Stimulated activated CD4-positive, alpha-beta T cell treated with anti-CD3 and anti-CD28 coated beads, TNF-alpha, amount 100 ng/mL, for 24 hours (primary cell): ENCODE measurements at places on chromosomes 11 and 22.

DNA sequence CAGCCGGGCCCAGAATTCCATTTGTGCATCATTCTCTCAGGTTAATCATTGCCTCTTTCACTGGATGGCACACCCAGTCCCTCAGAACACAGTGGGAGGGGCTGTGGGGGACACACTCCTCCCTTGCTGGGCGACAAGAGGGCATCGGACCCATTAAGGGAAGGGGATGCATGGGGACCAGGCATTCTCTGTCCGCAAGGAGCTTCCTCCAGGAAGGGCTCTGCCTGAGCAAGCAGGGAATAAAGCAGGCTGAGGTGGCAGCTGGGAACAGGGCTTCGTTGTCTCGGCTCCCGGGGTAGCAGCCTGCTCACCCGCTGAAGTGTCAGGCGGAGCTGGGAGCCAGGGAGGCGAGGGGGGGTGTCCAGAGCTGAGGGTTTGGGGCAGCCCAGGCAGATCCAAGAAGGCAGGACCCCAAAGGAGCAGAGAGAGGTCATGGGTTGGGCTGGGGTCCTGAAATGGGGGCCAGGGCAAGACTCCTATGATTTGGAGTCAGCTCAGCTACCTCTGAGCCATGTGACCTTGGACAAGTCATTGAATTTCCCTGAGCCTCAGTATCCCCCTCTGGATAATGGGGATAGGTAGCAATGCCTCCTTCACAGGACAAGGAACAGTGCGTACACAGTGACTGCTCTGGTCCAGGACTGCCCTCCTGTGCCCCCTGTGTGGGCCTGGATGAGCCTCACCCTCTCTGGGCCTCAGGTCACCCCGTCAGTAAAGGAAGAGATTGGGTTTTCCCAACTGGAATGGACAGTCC lies 1.4 kb downstream of the GAL3ST1 start:
- DNase-seq = no peak

- DNase-seq = no peak
These were observed 38.4 kb downstream of the CECR2 start for GRCh38 chr22:17407643-17408042.

DNA sequence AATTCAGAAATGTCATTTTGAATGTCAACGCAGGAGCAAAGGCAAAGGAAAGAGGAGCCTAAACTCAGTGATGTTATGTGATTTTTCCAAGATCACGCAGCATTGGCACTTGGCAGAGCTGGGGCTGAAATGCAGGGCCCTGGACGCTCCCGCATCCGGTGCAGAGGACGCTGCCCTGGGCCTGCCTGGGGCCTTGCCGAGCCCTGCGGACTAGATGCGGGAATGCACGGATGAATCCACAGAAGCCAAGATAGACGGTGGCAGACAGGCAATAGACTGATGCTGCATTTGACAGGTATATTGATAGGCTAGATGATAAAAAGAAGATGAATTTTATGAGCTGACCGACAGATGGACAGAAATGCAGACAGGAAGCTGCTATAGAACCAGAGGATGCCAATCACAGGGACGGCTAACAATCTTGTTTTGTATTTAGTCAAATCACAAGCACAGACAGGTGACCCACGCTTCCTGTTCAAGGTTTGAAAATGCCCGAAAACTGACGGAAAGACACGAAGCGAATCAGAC lies 696 bp upstream of the MARK2 start:
- DNase-seq = no peak

GRCh38 chr11:1924646-1925372 lies 5.3 kb downstream of the TNNT3 start:
- DNase-seq = no peak

GRCh38 chr22:37999640-38000272 lies 15.4 kb upstream of the SOX10 start:
- no peak for DNase-seq

GRCh38 chr22:45478108-45478771 lies 24.4 kb upstream of the FBLN1 start:
- no peak for DNase-seq

DNA sequence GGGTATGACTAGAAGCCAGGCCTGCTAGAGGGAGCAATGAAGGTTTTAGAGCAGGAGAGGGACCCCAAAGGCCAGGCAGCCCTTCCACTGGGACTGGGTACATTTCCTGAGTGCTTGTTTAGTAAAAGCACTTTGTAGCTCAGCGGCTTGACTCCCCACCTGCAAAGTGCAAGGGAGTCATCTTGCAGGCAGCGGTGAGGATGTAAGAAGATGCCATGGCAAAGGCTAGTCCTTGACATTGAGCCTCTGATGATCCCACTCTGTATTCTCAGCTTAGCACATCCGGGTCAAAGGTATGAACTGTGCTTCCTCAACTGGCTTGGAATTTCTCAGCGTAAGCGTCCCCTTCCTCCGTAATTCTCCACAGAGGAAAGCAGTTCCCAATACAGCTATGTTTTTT lies 3.1 kb upstream of the UBE2L3 start:
- no peak for DNase-seq

- no peak for DNase-seq
These were observed 72.7 kb upstream of the AKIP1 start for GRCh38 chr11:8838248-8838647.

DNA sequence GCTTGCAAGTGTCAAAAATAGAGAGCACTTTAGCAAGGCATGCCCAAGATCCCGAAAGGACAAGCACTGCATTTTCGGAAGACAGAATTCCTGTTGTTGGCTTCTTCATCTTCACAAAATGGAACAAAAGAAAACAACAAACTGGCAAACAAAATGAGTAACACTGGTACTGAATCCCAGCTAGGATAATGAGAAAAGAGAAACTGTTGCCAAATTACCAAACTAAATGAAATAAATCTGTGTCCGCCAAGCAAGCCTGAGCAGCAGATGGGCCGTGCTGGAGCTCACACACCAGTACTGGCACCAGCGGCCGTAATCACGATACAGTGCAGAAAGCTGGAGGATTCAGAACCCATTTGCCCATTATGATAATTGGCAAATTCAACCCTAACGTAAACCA lies 30.6 kb downstream of the TUB start:
- no peak for DNase-seq

- DNase-seq = no peak
These were observed 19.4 kb downstream of the LRRC74B start for GRCh38 chr22:21064917-21065864.

GRCh38 chr11:130872513-130872912 lies 43.8 kb downstream of the SNX19 start:
- no peak for DNase-seq

GRCh38 chr22:47220752-47221151 lies 458.3 kb downstream of the TBC1D22A start:
- no peak for DNase-seq

DNA sequence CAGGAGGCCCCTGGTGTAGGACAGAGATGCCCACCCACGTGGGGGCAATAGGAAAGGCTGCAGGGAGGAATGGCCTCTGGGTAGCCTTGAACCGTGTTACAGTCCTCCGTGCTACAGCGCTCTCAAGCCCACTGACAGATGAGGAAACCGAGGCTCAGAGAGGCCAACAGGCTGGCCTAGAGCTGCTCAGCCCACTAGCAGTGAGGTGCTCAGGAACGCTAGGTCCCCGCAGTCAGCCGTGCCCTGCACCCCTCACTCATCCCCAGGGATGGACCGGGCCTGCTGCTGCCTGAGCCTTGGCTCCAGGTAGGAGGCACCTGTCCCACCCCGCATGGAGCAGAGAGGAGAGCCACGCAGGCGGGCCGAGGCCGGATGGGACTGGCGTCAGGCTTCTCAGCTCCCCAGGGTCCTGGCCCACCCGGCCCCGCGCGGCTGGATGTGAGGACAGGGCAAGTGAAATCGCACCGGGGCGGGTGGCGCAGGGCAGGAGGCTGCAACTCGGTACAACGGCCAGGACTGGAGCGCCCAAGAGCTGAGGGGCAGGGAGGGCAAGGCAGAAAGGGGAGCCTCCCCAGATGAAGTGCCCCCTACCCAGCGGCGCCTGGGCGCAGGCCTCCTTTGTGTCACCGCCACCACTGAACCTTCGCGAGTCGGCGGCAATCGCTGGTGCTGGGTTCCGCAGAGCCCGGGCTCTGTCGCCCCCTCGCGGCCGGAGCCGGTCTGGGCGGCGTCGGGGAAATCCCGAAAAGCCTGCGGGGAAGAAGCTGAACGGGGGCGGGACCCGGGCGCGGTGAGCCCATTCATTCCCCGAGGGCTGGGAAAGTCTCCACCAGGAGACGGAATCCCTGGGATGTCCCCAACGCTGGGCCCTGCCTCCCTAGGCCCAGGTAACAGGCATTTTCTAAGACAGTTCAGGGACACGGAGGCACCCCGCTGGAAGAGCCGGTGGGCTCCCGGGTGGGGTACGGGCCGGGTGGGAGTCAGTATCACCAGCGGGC lies 8.4 kb upstream of the SLC2A11 start:
- peak; percentile 85 for DNase-seq

GRCh38 chr11:6397156-6397555 lies 6.9 kb downstream of the SMPD1 start:
- no peak for DNase-seq

DNA sequence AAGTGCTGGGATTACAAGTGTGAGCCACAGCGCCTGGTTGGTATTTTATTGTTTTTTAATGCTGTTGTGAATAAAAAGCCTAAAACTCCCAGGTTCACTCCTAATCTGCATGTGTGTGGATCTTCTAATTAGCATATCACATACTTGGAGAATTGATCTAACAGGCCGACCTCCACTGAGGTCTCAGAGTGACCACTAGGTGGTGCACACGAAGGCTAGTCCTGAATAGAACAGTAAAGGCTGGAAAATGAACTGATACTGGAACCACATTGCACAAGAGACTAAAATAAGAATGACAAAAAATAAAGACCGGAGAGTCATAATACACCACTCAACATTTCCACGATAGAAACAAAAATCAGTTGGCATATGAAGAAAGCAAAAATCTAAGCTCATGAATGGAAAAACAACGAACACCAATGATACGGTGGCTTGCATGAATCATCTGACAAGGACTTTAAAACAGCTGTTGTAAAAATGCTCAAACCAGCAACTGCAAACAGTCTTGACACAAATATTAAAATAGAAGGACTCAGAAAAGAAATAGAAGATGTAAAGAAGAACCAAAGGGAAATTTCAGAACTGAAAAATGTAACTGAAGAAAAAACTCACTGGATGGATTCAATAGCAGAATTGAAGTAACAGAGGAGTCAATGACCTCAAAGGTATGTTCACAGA lies 19.2 kb downstream of the PIM3 start:
- peak; percentile 54 for DNase-seq

- DNase-seq = no peak
These were observed 33.6 kb upstream of the FIBIN start for GRCh38 chr11:26960281-26960680.

- no peak for DNase-seq
These were observed 435 bp upstream of the TAF6L start for GRCh38 chr11:62770778-62771143.

DNA sequence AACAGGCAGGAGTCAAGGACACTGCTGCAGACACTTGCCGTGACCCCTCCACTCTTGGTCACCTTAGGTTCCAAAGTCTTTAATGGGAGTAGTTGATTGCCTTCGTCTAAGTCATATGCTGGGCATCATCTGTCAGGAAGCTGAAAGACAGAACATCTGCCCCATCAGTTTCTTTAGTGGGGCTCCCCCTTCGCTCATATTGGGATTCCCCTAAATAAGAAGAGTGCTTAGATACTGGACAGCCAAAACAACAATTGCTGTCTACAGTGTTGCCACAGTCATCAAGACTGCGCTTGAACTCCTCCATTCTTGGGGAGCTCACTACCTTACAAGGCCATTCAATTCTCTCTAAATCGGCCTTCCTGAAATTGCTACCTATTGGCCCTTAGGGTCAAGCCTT lies 58.5 kb downstream of the UBASH3B start:
- no peak for DNase-seq

DNA sequence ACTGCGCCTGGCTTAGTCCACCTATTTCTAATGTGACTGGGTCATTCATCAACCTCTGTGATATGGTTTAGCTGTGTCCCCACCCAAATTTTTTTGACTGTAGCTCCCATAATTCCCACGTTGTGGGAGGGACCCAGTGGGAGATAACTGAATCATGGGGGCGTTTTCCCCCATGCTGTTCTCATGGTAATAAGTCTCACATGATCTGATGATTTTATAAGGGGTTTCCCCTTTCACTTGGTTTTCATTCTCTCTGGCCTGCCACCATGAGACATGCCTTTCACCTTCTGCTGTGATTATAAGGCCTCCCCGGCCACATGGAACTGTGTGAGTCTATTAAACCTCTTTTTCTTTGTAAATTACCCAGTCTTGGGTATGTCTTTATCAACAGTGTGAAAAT lies 8.7 kb downstream of the CENATAC start:
- DNase-seq = no peak

- DNase-seq = no peak
These were observed 6.2 kb upstream of the UBE4A start for GRCh38 chr11:118353084-118353710.

DNA sequence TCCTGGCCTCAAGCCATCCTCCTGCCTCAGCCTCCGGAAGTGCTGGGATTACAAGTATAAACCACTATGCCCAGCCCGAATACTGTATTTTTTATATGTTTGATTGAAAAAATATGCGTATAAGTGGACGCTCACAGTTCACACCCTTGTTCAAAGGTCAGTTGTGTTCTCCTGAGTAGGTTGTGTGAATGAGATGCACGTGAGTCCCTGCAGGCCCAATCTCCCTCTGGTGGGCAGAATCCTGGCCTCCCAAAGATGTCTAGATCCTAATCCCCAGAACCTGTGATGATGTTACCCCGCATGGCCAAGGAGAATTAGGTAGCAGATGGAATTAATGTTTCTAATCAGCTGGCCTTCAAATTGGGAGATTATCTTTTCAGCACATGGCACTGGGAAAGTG lies 41.9 kb downstream of the CTTN start:
- DNase-seq = no peak

DNA sequence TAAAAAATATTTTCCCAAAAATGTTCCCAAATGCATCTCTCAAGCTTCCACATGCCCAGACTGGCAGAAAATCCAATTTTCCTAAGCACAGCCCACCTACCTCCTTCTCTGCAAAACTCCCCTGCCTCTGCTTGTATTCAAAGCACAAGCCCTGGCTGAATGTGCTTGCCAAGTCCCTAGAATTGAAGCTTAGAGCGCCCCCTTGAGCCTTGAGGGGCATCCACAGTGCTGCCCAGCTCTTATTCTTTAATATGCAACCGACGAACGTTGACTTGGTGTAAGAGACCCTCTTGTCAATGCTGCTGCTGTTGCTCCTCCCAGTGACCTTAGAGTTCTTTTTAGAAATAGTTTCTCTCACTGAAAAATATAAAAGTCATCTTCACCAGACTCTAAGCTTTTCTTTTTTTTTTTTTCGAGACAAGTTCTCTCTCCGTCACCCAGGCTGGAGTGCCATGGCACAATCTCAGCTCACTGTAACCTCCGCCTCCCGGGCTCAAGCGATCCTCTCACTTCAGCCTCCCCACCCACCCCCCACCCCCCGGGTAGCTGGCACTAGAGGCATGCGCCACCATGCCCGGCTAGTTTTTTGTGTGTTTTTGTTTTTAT lies 63.5 kb upstream of the CAPRIN1 start:
- DNase-seq = peak; percentile 70

GRCh38 chr22:42243802-42244060 lies 26.7 kb downstream of the TCF20 start:
- no peak for DNase-seq

- no peak for DNase-seq
These were observed 540.5 kb downstream of the DLG2 start for GRCh38 chr11:85086504-85087284.

DNA sequence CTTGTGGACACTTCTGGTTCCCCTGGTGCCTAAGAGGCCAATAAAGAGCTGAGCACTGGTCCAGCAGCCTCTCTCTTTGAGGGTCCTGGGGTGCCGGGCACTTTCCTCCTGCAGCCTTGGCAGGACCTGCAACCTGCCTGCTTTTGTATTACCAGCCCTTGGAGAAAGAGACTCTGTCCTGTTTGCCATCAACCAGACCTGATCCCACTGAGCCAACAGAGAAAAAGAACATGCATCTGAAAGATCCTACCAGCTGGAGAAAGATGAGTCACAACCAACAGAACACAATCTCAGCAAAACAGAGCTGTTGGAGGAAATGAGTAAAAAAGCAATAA lies 321.0 kb downstream of the DDX10 start:
- no peak for DNase-seq
